ENCODE measurements at places on chromosomes 3 and 15.

GRCh38 chr15:81645470-81645869 is 271.5 kb upstream of the TMC3 start:
- DNase-seq = no peak

- no peak for DNase-seq
These were observed 210.2 kb downstream of the THSD4 start for GRCh38 chr15:71325481-71325880.

GRCh38 chr3:179037351-179037750 is 34.3 kb downstream of the ZMAT3 start:
- DNase-seq = no peak

GRCh38 chr3:69058180-69058946 is 6.2 kb upstream of the TMF1 start:
- no peak for DNase-seq

- DNase-seq = no peak
These were observed 232.4 kb downstream of the NFKBIZ start for GRCh38 chr3:102081572-102082289.

GRCh38 chr3:45599984-45600650 is 5.6 kb downstream of the LIMD1 start:
- DNase-seq = no peak
